ENCODE measurements at places on chromosomes 6 and 20.

DNA sequence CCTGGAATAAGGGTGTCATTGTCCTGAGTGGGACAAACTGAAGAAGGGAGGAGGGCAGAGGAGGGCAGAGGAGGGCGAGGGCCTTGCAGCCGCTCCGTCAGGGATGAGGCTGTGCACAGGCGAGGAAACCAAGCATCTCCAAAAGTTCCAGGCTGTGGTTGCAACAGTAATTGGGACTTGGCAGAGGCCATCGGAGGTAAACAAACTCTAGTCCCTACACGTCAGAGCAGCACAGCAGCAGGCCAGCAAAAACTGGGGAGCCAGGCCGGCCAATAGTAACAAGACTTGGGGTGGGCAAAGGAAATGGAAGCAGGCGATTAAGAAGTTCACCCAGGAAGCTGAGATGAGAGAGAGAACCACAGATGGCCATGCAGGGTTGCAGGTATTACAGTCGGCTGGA, 142.8 kb downstream of the SMOC2 start:
- no peak for DNase-seq

- DNase-seq = no peak
Measured at GRCh38 chr20:60447703-60448102, 489.5 kb downstream of the CDH26 start.

- no peak for DNase-seq
Measured at GRCh38 chr6:123091091-123091895, 95.3 kb downstream of the CLVS2 start.

DNA sequence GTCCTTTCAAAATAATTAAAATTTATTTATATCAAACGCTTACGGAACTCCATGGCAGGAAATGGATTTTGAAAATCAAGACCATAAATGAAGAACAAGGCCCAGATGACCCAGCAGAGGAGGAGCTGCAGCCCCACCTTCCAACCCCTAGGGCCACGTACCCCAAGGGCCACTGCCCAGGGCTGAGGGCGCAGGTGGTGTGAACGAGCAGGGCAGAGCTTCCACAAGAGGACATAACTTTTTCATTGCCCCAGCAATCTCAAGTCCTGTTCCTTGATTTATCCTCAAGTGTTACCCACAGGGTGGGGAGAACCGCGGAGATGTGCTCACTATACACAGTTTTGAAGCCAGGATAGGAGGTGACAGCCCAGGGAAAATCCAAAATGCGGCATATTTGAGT, 42.8 kb downstream of the PSMG4 start:
- DNase-seq = no peak

GRCh38 chr20:62736407-62737071, 27.9 kb downstream of the NTSR1 start:
- DNase-seq = no peak
